SW 1271 (cell line): ENCODE measurements at places on chromosomes 1 and 21.

DNA sequence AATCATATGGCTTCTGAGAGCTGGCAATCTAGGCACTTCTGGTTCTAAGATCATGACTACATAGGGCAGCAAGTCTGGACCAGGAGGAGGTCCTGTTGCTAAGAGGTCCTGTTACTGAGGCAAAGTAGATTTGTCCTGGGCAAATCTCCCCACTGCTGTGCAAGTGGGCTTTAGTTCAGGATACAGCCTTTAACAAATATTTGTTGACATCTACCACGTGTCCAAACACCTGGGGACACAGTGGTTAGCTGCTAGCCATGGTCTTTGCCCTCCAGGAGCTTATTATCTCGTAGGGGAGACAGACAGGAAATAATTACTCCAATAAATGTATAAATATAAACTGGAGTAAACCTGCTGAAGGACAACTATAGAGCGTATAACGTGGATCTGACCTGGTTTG is 3.2 kb downstream of the CGN start:
- no peak for DNase-seq

DNA sequence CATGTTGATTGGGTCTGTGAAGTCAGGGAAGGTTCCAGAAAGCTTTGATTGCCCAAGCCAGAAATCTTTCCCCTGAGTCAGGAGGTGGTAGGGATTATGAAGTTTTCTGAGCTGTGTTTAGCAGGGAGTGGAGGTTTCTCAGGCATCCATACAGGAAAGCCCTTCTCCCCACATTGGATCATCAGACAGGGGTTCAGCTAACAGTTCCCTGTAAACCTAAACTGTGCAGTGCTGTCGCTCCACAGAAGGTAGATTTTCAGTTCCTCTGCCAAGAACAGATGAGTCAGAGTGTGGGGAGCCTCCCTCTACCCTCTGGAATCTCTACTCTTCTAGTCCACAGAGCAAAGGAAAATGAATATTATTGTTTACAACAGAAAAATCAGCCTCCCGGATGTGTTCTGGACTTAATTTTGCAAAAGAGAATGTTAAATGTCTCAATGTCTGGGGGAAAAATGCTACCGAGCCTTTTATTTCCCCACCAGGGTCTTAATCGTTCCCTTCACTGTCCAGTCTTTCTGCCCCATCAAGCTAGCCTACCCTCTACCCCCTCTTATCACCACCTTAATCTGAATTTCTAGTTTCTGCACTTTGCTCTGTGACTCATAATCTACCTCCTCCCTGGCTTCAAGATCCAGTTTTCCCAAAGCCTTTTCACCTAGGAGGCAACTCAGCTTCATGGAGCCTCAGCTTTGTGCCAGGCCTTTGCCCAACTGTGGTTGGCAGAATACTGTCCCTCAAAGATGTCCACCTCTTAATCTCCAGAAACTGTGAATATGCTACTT is 355.6 kb downstream of the PRDM2 start:
- no peak for DNase-seq

DNA sequence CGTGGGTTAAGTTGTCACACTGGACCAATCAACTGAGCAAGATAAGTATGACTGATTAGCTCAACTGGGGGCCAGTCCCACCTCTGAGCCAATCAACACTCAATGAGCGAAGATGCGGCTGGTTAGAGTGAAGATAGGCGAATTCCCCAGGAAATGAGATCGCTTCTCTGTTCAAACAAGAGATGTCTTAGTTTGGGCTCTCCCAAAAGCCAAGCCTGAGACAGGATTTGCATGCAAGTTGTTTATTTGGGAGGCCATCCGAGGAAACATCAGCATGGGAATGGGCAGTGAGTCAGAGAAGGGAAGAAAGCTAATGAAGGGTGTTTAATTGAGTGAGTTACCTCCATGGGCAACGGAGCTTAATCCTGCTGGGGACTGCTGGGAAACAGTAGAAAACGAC is 4.9 kb upstream of the GJB5 start:
- DNase-seq = no peak

DNA sequence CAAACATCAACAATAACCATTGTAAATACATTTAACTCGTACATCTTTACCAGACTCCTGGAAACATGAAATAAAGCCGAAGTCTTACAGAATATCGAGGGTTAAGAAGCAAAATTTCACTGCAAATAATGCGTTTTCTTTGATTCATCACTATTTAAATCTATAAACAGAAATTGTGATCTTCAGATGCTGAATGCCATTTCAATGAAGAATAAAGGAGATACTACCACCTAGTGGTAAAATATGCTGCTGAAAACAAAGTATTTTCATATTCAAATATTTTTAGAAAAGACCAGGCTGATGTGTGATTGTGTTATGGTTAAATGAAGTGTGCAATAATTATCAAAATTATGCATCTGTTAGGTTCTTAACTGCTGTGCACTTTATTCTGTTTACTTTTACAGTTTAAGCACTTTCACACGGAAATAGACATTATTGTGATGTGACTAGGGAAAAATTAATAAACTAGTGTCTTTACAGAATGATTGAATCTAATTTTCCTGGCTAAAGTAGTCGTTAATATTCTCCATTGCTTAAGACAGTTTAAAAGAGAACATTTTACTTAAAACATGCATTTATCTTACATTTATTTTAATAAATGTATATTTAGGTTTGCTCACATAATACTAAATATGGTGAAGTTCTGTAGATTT is 1093.1 kb downstream of the MRPL39 start:
- peak; percentile 2 for DNase-seq

DNA sequence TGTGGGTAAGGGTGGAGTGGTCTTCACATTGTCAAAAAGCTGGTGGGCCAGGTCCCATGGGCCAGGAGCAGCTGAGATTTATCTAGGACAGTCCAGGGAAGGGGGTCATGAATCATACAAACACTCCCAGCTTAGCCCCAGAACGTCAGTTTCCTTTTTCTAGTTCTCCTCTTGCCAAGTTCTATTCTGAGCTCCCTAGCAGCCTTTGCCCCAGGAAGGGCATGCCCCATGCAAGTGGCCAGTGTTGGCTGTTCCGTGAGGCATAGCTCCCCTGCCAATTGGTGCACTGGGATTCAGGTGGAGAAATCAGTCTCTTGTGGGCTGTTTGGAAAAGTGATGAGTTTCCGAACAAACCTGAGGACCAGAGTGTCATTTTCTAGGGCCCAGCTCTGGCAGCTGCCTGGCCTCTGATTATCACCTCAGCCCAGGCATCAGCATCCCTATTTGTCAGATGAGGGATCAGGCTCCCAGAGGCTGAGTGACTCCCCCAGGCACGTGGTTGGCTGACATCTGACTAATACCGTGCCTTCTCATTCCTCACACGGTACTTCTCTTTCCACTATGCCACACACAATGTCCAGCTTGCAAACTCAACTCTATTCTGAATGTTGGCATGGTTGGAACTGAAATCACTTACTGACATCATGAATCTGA is 14.2 kb upstream of the MYOM3 start:
- DNase-seq = no peak

DNA sequence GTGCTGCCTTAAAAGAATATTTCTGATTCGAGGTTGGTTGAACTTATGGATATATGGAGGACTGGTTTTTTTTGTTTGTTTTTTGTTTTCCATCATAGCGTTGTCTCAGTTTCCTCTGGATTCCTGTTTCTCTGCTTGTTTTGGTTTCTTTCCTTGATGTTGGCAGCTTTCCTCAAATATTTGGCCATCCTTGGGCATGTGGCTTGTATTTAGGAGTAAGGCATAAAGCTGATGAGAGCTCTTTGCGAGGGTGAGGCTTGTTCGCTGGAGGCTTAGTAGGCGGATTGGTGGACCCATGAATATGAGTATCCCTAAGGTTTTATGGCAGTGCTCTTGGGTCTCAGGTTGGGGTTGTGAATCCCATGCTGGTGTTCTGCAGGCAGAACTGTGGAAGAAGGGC is 22.9 kb downstream of the DYRK1A start:
- no peak for DNase-seq

DNA sequence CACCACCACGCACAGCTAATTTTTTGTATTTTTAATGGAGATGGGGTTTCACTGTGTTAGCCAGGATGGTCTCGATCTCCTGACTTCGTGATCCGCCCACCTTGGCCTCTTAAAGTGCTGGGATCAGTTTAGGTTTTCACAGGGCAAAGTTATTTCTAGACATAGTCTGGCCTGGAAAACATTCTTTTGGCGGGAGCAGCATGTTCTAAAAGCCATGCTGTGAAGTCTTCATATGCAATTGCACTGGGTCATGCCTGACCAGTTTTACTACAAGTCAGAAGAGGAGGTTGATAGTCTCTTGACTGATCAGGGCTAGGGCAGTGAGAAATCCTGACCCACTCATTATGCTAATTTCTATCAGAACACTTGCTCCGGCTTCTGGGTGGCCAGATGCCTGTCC is 131.6 kb upstream of the POU3F1 start:
- no peak for DNase-seq
